Activated naive CD8-positive, alpha-beta T cell treated with anti-CD3 and anti-CD28 coated beads, Interleukin-2, amount 50 U/mL, for 16 hours (primary cell): ENCODE measurements at places on chromosomes 6 and 20.

- DNase-seq, result no peak
Measured at GRCh38 chr20:59948828-59949720, 8.9 kb downstream of the FAM217B start.

DNA sequence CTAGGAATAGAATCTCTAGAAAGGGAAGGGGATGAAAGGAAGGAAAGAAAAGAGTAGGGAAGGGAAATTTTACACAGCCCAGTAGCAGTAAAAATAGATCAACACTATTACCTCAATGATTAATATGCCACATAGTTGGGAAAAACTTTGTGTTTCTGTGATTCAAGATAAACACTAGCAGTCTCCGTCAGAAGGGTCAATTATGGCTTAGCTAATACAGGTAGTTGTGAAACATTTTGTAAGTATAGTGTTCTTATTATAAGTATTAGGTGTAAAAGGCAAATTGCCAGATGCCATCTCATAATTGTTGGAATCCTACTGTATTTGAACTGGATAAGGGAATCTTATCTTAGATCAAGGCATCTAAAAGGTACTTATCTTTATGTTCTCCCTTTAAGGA is 165.7 kb downstream of the MTFR2 start:
- DNase-seq, result no peak

DNA sequence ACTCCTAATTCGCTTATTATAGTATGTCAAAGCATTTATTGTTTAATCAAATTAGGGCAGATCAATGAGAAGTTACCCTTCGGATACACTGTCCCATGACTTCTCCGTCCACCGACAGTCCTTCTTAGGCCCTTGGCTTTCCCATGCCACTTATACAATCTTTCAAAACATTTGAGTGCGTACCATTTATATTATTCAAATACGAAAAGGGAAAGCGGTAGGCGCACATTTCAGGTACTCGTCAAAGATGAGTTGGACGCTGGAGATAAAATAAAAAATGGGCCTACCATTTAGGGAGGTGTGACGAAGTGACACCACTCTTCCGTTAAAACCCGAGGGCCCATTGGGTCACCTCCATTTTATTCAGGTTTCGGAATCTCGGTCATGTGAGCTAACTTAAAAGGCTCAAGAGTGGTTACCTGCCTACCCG is 542 bp upstream of the AFG1L start:
- no peak for DNase-seq

DNA sequence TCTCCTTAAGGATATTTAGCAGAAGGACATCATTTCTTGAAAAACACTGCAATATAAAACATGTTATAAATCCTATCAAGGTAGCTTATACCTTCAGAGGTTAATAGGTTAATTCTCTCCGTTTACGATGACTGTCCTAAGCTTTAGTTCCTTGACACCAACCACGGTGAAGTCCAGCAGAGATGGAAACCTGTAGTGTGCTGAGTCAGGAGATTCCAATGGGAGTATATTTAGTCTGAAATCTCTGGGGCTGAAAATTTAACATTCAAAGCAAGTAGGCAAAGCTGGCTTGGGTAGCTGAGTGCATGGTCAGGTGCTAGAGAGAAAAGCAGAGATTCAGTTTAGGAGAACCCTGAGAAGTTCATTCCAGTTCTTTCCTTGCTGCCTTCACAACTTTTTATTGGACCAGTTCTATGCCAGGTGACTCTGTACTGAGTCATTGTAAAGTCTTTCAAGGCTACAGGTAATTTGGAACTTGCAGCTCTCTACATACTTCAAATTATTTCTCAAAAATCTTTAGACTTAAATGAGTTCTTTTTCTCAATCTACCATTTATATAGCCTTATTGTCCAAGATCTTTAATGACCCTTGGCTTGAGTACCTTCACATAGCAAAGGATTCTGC is 1009.4 kb upstream of the FLRT3 start:
- DNase-seq, result no peak

GRCh38 chr6:64679416-64679815 is 1027.6 kb downstream of the EYS start:
- no peak for DNase-seq

DNA sequence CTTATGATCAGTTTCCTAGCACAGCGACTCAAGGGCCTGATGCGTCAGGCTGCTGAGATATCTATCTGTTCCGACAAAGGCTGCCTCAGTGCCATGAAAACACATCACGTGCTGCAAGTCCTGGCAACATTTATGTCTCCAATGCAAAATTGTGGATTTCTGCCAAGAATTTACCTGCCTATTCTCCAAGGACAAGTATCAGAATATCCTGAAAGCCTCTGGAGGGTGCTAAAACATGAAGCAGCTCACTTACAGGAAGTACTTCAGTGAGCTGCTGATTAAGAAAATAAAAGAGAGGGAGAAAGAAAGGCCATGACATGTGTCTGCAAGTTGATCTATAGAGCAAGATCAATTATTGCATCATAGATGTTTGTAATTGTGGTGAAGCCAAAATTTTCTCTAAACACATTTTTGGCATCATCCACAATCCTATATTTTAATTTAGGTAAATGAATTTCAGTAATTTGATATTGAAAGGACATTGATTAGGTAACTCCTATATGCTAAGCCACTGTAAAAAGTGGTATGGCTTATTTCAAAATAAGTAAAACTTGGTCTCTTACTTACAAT is 25.8 kb upstream of the TPBG start:
- no peak for DNase-seq

GRCh38 chr20:63475209-63475608 is 2.8 kb upstream of the KCNQ2 start:
- no peak for DNase-seq

DNA sequence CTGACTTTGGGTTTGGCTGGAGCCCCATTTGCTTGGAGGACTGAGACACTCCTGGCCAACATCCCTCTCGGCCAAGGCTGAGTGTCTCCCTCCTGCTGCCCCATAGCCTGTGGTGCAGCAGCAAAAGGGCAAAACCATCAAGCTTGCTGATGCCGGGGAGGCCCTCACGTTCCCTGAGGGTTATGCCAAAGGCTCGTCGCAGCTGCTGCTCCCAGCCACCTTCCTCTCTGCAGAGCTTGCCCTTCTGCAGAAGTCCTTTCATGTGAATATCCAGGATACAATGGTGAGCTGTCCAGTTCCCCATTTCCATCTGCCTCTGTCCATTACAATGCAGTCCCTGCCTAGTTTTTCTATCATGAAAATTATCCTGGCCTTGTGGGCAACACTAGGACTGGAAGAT is 6.0 kb downstream of the BPIFB6 start:
- DNase-seq, result no peak

- DNase-seq, result no peak
Measured at GRCh38 chr20:53748176-53748575, 154.5 kb upstream of the ZNF217 start.

DNA sequence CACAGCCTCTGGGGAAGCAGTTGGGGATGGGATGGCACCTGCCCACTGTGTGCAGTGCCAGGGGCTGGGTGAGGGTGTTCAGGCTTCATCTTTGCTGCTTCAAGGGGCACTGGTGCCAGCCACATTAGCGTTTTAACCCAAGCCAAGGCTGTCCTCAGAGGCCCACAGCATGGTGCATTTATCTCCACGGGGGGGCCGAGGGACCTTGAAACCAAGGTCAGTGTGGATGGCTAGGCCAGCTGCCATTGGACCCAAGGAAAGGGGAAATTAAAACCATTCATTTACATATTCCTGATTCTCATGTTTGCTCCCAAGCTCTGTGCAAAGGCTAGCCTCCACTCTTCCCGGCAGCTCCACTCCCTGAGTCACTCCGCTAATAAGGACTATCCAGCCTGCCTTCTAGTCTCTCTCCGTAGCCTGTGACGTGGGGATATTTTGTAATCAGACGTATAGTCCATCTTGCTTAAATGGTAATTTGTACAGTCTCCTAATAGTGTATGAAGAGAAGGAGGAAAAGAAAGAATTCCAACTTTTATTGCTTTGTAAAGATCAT is 197.1 kb downstream of the CDH4 start:
- DNase-seq, result no peak

DNA sequence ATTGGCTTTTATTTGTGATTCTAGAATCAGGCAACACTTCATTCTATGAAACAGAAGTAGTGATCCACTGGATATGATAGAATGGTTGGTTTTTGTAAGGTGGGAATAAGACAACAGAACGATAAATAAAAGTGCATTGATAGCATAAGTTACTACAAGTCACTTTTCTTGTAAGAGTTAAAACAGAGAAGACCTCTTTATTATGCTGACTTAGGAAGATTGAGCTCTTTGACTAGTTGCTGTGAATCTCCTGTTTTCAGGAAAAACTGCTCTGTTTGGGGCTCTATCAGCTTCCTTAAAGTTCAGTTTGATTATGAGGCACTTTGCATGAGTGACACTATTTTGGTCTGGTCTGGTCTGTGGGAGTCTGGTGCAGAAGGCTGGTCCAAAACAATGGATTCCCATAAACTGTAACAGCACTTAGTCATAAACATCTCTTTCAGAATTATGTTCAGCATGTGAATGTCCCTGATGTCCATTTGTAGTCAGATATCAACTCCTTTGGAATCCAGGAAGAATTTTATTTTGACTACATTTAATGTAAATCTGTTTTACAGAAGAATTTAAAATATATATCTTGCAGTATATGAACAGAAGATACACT is 35.0 kb upstream of the DSE start:
- DNase-seq, result no peak

DNA sequence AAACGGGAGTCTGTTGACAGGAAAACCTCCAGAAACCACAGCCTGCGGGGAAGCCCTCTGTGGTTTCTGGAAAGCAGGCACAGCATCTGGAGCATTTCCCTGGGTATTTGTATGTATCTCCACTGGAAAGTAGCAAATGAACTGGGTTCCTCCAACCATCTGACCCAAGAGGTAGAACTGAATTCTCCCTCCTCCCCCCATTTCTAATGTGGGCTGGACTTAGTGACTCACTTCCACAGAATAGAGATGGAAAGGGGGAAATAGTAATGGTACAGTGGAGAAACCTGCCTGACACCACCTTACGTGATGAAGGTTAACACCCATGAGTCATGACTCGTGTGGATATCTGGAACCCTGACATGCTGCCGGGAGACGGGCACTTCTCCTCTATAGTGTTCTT is 51.9 kb upstream of the XRN2 start:
- no peak for DNase-seq

GRCh38 chr20:48723308-48724264 is 104.2 kb downstream of the PREX1 start:
- no peak for DNase-seq

DNA sequence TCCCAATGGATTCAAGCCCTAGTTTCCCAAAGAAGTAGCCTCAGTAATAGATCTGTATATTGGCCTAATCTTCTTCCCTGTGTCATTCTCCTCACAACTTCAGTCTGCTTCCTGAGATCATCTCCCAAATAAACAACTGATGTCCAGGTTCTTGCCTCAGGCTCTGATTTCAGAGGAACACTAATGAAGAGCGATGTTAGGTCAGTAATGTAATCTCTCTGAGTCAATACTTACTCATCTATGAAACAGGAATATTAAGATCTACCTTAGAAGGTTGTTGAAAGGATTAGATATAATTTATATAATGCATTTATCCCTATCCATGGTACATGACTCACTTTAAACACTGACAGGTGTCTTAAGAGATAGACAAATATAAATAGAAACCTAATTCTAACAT is 246.0 kb upstream of the FLRT3 start:
- no peak for DNase-seq

GRCh38 chr6:147176795-147177194 is 27.4 kb upstream of the STXBP5 start:
- no peak for DNase-seq

DNA sequence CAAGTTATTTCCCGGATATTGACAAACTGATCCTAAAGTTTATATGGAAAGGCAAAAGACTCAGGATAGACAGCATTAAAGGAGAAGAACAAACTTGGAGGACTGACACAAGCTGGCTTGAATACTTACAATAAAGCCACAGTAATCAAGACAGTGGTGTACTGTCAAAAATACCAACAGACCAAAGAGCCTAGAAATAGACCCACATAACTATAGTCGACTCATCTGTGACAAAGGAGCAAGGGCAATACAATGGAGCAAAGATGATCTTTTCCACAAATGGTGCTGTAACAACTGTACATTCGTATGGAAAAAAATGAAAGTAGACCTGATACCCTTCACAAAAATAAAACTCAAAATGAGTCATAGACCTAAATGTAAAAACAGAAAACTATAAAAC is 46.0 kb downstream of the ABHD12 start:
- DNase-seq, result no peak

- no peak for DNase-seq
Measured at GRCh38 chr6:11012295-11012754, 31.8 kb downstream of the ELOVL2 start.

- no peak for DNase-seq
Measured at GRCh38 chr6:162403031-162403430, 324.5 kb downstream of the PRKN start.

GRCh38 chr6:50285735-50286134 is 236.0 kb upstream of the DEFB112 start:
- DNase-seq, result no peak

- DNase-seq, result no peak
Measured at GRCh38 chr6:44332585-44332984, 9.9 kb upstream of the SPATS1 start.

DNA sequence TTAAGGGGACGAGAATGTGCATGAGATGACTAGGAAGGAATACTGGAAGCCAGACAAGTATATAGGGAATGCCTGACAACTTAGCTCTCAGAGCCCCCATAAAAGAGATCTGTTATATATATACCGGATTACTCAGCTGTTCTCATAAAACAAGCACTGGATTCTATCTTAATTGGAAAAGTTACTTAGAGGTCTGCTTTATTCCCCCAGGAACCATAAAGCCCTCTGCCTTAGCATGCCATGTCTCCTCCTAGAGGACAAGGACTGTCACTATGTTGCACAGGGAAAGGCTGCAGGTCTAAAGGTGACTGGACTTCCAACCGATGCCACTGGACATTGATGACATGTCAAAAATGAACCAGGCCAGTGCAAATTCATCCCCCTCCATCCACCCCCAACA is 6.4 kb downstream of the EXOC2 start:
- DNase-seq, result no peak

GRCh38 chr6:45327956-45328522 is at the start of gene RUNX2:
Gene RUNX2, plus strand, starts transcription at chr6:45328330. Its CDS starts 397 bp downstream, at chr6:45328727.
- no peak for DNase-seq

GRCh38 chr6:159066483-159066882 is 21.7 kb upstream of the TAGAP start:
- no peak for DNase-seq

DNA sequence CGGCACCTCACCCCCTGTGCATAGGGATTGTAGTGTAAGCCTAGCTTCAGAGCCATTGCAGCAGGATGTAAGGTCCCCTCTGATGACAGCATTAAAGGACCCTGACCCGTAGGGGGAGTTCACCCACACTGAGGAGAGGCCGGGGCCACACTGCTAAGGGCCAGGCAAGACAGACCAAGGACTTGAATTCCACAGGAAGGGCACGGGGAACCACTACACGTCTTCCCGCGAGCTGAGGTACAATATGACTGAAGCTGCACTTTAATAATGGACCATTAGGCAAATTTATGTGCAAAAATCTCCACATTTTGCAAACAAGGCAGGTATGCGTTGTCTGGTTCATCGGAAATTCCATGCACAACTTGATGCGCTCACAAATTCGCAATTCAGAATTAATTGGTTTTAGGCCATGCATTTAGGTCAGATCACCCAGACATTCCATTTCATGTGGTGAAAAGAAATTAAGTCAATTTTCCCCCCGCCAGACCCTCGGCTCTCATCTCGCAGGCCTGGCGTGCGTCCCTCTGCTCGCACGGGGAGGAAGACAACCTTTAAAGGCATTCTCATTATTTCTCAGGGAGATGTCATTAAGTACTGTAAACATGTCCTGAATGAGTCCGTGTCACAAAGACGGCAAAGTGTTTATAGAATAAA is 111.8 kb downstream of the FOXA2 start:
- DNase-seq, result no peak

- no peak for DNase-seq
Measured at GRCh38 chr6:49915035-49915434, 48.7 kb upstream of the CRISP1 start.
